ENCODE measurements at places on chromosomes 3 and 15.

DNA sequence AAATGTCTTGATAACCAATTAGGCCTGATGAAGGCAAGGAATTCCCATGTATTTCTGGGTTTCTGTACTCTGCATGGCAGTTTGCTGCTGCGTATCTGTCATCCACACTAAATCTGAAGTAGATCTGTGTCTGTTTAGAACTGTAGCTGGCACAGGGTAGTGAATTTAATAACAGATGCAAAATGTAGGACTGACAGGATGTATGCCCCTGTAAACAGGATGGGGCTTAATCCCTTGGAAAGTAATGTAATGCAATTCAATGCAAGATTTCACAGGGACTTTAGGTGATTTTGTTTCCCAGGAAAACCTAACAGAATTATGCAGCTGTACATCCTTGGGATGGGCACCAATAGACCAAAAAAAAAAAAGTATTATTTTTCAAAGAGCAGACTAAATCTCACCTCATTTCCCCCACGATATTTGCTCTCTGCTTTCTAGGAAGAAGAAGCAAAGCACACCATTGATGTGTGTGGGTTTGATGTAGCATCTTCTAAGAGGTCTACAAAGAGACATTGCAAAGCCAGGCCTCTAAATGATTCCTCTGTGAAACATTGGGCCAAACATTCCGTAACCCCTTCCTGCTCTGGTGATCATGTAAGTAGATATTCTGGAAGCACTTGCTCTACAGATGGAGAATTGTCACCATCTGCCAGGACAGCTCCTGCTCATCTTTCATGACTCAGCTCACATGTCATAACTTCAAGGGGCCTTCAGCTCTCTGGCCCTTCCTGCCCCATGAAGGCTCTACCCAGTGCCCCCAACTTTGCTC is 464.3 kb upstream of the RGMA start:
- DNase-seq = no peak

DNA sequence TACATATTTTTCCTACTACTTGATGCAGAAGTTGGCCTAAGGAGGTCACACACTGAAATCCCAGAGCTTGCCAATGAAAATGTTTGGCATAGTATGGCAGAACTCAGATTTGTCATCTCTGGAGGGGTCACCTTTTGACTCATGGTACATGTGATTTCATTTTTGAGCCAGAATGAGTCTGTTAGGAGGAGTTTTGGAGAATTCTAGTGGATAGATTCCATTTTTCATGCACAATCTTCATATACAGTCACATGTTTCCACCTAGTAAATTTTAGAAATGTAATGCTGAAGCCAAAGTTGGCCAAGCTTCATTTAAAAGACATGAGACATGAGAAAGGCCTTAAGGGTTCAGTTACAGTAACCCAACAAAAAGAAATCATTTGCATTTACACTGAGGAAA is 97.8 kb upstream of the IGSF10 start:
- no peak for DNase-seq

DNA sequence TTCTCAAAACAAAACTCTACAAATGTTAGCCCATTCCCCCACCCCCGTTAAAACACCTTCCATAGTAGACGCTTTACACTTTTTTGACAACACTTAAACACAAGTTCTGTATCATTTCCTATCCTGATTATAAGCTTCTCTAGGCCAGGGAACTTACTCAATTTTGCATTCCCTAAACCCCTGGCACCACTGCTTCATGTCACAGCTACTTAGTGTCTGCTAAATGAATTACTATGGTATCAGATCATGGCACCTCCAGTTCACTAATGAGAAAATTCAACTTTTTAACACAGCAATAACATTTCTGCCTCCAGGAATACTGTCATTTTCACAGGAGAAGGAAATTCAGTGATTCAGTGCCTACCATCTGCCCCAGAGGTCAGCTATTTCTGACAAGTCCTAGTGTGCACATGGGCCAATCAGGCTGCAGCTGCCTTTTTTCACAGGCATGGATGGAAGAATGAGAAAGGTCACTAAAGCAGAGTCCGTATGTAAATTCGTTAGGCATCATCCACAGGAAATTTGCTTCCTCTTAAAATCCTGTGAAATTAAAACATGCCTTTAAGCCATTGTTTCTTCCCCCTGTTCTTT is 18.5 kb downstream of the SFMBT1 start:
- DNase-seq = no peak

- DNase-seq = no peak
Observed at GRCh38 chr15:88708655-88709054, 69.8 kb downstream of the ISG20 start.

GRCh38 chr3:98331329-98331728 is 22.3 kb upstream of the OR5K4 start:
- no peak for DNase-seq

GRCh38 chr3:3798631-3799113 is 559 bp upstream of the LRRN1 start:
- DNase-seq = no peak

GRCh38 chr3:161305095-161305991 is 66.0 kb downstream of the SPTSSB start:
- DNase-seq = no peak

GRCh38 chr3:16647668-16648067 is 42.4 kb upstream of the DAZL start:
- no peak for DNase-seq

DNA sequence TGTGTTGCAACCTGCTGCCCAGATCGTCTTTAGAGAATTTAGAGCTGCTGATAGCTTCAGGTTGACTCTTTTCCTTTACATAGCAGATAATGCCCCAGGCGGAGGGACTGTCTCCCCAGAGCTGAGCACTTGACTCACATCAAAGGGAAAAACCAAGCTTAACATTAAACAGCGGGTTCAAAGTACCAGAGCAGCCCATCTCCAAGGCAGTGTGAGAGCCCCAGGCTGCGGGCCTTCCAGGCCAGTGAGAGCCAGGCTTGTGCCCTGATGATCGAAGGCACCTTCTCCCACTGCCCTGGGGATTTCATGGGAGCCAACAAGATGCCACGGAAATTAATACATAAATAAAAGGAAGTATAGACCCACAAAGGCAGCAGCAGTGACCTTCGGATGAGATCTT is 275.6 kb downstream of the XXYLT1 start:
- no peak for DNase-seq

DNA sequence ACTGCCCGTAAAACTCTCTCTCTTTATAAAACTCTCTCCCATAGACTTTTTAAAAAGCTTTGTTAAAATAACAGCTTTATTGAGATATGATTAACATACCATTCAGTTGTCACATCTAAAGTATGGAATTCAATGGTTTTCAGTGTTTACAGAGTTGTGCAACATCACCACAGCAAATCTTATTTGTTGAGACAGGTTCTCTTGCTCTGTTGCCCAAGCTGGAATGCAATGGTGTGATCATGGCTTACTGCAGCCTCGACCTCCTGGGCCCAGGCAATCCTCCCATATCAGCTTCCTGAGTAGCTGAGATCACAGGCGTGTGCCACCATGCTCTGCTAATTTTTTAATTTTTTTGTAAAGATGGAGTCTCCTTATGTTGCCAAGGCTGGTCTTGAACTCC is 35.9 kb upstream of the TRAK1 start:
- no peak for DNase-seq

GRCh38 chr3:86867982-86868381 is 123.0 kb downstream of the VGLL3 start:
- no peak for DNase-seq

- DNase-seq = no peak
Observed at GRCh38 chr3:65265511-65265910, 577.7 kb upstream of the ADAMTS9 start.

DNA sequence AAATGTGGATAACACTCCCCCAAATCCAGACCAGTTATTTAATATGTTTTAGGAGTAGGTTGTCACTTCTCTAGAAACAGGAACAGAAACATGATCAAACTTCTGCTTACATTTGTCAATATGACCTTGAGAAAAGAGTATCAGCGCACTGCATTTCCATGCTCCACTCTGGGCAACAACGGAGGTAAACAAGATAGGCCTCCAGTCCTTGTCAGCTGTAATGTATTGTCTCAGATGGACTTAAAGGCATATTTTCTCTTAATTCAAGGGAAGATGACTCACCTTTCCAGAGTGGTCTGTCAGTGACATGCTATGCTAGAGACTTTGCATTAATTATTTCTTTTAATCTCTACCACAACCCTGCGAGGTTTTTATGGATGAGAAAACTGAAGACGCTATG is 51.6 kb upstream of the TCF12 start:
- no peak for DNase-seq

DNA sequence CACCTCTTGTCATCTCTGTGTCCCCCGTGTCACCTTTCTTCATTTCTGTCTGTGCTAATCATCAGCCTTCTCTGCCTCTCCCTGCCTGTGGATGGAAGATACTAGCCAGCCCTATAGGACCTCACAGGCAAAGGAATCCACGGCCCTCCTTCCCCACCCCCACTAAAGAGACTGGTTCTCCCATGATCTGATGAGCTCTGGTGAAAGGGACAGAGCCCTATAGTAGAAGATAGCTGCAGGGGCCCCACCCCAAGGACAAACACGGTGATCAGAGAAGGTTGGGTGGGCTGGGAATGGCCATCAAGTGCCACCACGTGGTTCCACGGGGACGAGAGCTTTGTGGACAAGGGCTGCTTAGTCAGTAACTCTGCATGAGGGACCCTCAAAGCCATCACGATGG is 27.8 kb upstream of the RASA2 start:
- DNase-seq = no peak

DNA sequence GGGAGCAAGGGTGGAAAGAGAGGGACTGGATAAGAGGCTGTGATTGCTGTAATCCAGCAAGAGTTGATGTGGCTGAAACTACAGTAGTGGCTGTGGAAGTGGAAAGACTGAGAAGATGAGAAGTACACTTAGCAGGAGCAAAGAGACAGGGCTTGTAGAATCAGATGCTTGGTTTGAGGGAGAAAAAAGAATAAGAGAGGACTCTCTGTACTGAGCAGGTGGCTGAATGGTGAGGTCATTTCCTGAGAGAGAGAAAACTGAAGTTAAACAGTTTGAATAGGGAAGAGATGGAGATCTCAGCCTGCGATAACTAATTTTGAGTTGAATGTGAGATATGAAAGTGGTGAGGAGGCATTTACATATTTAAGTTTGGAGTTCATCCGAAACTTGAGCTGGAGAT is 95.8 kb upstream of the SLC25A36 start:
- no peak for DNase-seq

GRCh38 chr3:186138272-186138981 is 29.5 kb upstream of the ETV5 start:
- DNase-seq = no peak

DNA sequence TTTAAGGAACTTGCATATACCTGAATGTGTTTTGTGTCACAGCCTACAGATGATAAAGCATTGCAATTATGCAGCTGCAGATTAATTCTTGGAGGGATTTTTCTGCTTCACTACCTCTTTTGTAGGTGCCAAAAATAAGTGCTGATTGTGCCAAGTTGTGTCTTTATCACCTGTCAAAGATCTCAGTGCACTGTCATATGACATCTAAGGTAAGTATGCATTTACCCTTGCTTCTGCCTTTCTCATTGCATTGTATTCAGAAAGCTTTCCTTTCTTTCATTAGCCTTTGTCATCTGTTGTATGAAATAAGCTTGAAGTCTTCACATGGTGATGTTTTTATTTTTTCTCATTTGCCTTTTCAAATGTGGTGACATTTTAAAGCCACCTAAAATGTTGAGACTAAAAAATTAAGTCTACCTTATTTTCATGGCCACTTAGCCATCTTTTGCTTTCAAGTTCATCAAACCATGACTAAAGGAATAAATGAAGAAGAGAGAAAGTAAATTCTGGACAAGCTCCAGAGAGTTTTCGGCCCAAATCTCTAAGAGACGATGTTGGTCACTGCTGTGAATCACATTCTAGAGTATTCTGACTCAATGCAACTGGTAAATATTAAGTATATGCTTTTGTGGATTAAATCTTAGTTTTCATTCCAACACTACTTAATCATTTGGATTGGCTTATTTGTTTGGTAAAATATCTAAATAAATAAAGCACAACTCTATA is 381.8 kb upstream of the EPHA3 start:
- no peak for DNase-seq

- DNase-seq = no peak
Observed at GRCh38 chr15:48481802-48482201, 150.6 kb downstream of the DUT start.

- DNase-seq = no peak
Observed at GRCh38 chr15:59194639-59195325, 11.9 kb upstream of the LDHAL6B start.

DNA sequence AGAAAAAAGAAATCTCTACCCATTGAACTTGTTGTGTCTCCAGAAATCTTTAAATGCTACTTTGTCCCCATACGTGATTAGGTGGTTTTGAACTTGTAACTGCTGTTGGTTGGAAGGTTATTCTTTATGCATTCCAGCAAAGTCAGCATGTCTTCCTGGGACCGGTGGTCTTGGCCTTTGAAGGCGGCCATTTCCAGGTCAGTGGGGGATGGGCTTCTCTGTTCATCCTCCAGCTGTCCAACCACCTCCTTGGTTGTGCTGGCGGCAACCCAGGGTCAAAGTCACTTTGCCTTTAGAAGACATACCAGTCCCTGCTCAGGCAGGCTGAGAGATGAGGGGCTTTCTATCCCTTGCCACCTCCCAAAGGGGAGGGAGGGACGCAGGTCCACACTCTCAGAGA is 37.9 kb upstream of the ARL8B start:
- no peak for DNase-seq

- peak; percentile 69 for DNase-seq
Observed at GRCh38 chr15:76976572-76977270, 18.2 kb upstream of the PSTPIP1 start.

- no peak for DNase-seq
Observed at GRCh38 chr15:96333131-96334016, 2.9 kb downstream of the NR2F2 start.

- no peak for DNase-seq
Observed at GRCh38 chr3:156751461-156752025, 74.6 kb upstream of the LEKR1 start.

DNA sequence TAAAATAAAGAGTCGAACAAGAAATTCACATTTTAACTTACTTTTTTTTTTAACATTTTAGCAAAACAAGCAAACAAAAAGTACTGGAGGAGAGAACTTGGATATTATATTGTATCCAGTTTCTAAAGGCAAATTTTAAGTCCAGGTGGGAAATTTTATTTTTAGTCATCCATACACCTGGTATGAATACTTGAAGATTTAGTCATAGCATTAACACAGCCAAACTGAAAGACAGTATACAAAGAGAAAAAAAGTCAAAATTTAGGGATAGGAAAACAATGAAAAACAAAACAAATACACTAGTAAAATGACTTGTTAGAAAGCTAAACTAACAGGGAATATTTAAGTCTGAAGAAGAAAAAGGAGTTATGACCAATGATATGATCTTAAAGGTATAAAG is 69.1 kb downstream of the PROS1 start:
- DNase-seq = no peak
